ENCODE measurements at places on chromosomes 13 and 19.

DNA sequence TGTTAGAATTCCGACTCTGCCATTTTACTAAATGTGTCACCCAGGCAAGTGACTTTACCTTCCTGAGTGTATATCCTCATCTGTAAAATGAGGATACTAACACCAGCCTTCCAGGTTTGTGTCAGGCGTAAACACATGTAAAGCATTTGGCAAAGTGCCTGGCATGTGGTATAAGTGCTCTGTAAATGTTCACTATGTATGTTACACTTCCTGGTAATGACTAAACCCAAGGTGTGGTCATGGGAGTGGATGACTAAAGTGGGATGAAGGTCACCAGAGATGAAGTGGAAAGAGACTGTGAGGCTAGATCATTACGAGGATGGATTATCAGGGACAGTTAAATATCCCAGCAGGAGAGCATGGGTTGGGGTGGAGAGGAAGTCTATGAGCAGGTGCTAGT is 25.6 kb downstream of the DEDD2 start:
- DNase-seq = no peak

DNA sequence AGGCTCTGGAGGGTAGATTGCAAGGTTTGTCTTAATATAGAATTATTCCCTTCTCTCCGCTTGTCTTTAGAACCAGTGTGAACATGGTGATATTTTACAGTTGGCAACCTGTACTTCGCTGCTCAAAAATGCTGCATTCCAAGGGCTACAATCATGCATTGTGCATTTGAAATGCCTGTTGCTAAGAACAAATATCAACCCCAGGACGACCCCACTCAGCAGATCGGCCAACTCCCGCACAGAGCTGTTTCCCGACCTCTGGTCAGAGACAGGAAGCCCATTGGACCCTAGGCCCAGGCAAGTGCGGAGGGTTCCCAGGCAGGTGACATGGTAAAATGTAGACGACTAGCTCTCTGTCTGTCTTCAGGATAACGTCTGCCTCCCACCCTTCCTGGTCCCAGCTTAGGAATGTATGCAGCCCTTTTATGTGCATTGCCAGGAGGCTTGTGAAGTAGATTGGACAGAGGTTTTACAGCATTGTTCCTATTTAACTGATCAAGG is 263.5 kb downstream of the FOXO1 start:
- peak; percentile 14 for DNase-seq

GRCh38 chr13:86986448-86986847 is 684.7 kb upstream of the SLITRK5 start:
- no peak for DNase-seq

- no peak for DNase-seq
Observed at GRCh38 chr19:45906221-45906620, 3.8 kb upstream of the MYPOP start.

DNA sequence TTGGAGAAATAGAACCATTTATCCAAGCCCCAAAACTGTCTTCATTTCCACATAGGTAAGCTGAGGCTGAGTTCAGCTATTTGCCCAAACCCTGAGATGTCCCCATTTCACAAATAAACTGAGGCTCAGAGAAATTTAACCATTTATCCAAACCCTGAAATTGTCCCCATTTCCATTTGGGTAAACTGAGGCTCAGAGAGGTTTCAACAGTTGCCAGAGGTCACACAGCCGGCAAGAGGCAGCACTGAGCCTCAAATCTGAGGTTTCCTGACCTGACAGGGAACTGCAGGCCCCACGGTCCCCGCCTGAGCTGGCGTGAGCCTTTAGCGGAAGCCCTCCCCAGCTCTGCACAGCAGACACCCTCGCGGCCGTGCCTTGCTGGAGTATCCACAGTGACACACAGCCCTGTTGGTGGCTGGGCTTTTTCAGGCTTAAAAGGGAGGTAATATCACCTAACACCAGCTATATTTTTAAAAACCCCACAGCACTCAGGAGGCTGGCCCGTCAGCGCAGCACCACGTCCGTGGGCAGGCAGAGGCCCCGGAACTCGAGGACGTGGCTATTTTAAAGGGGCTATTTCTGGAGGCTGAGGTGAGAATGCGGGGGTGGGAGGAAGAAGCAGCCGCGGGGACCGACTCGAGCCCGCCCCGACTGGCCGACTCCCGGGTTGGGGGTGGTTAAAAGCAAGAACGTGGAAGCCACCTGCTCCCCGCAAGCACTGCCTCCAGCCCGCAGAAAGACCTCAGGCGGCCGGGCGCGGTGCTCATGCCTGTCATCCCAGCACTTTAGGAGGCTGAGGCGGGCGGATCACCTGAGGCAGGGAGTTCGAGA is 18.5 kb downstream of the PTPRS start:
- no peak for DNase-seq

GRCh38 chr13:107568181-107568580 is 647.2 kb downstream of the LIG4 start:
- no peak for DNase-seq

GRCh38 chr13:67950603-67951002 is 720.5 kb upstream of the PCDH9 start:
- DNase-seq = no peak

GRCh38 chr19:52748336-52748950 is 13.6 kb upstream of the ZNF611 start:
- DNase-seq = no peak

DNA sequence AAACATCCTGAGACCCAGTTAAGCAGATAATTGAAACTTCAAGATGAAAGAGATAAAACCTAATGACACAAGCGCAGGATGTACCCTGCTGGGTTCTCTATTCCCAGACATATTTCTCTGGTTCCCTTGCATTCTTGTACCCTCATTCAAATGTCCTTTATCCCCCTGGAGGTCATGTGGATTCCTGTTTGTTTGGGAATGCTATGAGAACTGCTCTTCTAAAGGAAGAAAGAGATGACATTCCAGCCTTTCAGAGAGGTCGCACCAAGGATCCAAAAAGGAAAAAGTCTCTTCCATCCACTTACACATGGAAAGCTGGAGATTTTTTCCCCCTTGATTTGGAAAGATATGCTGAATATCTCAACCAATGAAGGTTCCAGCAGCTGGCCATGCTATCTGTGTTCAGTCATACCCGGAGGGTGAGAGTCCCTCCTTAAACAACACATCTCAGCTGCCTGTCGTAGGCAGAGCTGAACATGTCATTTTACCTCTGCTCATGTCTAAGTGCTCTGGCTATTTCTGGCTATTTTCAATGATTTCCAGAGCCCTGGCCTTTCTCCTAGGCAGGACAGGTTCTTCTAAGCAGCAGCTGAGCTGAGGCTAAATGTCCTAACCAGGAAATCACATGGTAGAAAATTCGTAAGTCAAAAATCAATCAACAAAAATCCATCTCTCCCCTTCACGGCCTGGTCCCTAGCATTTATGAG is 52.5 kb downstream of the C13orf42 start:
- DNase-seq = no peak

DNA sequence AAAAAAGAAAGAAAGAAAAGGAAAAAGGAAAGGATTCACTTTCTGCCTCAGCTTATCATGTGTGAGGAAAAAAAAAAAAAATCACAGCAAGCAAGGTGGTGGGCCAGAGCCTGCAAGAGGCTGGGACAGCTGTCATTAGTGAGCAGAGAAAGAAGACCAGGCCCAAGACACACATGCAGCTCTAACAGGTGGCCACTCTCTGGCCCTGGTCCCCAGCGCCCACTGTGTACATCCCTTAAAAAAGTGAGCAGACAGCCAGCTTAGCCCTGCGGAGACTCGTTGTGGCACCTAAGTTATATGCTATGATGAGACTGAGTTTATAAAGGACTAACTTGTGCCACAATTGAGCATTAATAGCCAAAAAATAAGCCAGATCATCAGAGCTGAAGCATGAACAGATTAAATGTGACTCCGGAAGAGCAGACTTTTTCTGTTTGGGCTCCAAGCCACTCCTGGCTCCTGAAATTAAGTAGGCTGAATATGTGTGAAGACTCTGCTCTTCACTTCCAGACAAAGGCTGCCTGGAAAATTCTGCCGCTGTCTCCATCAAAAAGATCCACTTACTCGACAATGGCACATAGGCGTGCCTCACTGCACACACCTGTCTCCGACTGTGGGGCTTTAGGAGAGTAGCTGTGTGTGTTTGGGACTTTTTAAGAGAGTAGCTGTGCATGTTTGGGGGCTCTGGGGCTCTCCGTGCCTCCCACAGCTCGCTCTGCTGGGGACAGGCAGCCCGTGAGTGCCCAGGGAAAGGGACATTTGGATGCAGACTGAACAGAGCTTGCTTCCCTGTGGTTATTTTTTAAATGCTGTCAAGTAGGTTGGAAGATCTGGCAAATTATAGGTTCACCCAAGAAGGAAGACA is 55.0 kb downstream of the LATS2 start:
- DNase-seq = no peak

DNA sequence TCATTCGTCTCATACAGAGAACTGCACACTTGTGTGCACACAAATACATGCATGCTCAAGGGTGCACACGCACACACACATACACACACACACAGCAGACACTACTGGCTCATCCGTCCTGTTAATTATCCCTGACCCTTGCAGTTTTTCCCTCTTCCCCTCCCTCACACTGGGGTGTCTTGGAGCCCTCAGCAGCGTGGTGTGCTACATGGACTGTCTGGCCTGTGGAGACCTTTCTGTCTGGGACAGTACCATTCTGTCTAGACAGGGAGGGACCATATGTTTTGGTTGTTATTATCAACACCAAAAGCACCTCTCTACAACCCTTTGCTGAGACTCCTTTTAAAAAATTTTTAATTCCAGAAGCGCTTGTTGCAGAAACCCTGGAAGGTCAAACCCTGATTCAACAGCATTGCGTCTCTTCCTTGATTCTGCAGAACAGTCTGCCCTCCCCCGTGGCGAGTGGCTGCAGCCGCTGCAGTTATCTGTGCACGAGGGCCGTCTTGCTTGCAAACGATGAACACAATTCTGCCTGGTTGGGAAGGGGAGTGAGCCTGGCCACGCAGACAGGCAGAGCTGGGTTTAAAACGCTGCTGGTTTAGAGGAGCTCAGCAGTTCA is 374.0 kb downstream of the IRS2 start:
- no peak for DNase-seq

DNA sequence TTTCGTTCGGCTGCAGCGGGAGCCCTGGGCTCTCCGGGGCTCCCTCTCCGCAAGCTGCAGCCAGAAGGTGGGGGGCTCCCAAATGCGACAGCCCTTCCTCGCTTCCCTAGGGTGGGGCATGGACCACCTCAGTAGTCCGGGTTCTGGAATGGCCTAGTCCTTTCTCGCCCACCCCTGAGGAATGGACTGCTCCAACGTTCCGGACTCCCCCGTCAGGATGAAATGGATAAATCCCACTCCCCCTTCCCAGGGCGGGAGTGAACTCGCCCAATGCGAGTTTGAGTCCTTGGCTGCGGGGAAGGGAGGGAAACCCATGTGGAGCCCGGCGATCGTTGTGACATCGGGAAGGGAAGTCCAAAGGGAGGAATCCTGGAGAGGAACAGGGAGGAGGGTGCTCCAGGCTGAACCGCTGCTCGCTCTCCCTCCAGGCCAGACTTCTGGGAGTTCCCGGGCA is 5.5 kb downstream of the HRC start:
- DNase-seq = no peak

GRCh38 chr19:31838163-31838815 is 489.1 kb upstream of the TSHZ3 start:
- no peak for DNase-seq

GRCh38 chr13:103788061-103788652 is 721.9 kb upstream of the SLC10A2 start:
- DNase-seq = no peak

DNA sequence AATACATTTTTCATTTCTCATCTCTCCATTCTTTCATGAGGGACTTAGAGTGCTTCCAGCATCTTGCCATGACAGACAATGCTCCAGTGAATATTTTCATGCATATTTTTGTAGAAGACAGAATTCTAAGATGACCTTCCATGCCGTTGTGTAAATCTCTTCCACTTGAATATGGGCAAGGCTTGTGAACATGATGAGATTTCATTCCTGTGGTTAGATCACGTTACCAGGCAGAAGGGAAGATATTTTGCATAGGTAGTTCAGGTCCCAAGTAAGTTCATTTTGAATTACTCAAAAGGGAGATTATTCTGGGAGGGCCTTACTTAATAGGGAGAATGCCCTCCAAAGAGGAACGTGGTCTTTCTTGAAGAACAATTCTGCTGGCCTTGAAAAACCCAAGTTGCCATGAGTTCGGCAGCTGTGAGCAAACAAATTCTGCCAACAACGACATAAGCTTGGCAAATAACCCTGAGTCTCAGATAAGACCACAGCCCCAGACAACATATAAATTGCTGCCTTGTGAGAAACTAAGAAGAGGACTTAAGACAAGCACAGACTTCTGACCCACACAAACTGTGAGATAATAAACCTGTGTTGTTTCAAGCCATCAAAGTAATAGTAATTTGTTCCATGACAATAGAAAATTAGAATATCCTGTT is 400.5 kb upstream of the GPC6 start:
- DNase-seq = no peak

DNA sequence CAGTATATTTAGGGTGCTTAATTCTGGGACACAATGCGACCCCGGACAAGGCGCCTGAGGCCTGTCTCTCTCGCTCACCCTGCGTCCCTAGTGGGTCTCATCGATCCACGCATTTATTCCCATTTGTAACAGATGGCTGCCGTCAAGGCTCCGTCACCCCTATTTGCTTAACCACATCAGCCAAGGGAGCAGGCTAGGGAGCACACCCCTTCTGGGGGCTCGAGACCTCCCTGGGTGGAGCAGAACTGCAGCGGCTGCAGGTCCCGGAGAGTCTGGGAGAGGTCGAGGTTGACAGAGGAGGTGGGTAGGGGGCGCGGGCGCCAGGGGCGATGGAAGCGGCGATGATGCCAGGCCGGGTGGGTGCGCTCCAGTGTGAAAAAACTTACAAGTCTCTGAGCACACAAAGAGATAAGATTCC is 507 bp downstream of the ALG5 start:
- DNase-seq = no peak

GRCh38 chr19:30662211-30662861 is 290.2 kb downstream of the ZNF536 start:
- no peak for DNase-seq

DNA sequence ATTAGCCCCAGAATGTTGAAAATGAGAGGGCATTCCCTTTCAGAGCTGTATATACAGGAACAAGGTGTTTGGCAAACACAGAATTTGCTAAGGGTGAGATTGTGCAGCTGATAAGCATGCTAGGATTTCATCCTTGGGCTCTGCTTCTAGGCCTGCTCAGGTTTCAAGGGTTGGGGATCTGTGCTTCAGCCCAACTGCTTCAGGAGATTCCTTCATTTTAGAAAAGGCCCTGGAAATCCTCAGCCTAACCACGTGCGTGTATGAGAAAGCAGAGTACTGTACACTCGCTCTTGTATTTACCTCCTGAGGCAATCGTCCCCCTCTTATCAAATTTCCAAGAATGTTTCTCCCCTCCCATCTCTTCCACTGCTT is 291.6 kb upstream of the ARGLU1 start:
- no peak for DNase-seq

Measured in BJ (cell line).